ENCODE measurements at places on chromosomes 11 and 22.

DNA sequence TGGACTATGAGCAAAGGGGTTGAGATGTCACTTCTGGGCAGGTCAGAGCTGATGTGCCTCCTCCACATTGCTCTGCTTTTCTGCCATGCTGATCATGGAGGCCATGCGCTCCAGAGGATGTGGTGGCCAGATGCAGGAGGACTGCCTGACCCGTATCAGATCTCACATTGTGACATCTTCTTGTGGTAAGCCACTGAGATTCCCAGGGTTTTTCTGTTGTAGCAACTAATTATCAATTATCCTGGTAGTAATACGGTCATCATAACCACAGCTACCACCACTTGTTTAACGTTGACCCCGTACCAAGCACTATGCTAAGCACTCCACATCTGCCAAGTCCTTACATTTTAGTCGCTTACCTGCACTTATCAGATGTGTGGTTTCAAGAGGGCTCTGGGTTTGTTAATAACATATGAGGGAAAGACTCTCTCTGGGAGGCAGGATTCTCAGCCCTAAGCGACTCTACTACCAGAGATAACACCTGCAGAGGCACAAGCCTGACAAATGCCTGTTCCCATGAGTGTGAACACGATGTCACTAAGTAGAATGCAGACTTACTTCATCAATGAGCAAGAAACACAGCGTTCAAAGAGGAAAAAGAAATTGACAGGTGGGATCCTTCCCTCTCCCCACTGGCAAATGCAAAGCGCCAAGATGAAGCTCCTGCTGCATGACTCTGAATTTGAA lies 63.6 kb upstream of the TIMP3 start:
- DNase-seq, result no peak

DNA sequence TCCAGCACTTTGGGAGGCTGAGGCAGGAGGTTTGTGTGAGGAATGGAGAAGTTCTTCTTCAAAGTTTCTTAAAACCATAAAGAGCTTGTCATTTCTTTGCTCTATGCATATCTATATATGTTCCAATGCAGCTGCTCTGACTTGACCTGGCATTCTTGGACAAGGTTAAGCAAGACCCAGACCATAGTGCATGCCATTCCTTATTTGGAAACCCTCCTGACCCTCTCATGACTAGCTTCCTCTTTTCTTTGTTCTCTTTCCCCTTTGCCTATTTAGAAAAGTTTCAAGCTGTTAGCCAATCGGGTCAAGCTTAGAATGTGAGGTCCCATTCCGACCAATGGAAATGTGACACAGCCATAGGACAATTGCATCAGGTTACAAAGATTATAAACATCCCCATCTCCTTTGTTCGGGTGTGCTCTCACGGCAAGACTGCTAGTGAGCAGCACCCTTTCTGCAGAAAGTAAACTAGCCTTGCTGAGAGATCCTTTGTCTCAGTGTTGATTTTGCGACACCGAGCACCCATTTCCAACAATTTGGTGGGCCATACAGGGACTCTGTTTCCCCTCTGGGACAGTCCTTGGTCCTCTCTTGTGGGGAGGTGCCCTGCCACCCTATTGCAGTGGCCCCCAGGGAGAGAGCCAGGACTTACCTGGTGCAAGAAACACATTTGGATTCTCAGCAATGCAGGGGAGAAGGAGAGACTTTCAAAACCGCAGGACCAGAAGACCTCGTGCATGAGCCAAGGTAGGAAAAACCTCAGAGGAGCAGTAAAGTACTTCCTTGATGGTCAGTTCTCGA lies 39.9 kb upstream of the ANO1 start:
- DNase-seq, result no peak

DNA sequence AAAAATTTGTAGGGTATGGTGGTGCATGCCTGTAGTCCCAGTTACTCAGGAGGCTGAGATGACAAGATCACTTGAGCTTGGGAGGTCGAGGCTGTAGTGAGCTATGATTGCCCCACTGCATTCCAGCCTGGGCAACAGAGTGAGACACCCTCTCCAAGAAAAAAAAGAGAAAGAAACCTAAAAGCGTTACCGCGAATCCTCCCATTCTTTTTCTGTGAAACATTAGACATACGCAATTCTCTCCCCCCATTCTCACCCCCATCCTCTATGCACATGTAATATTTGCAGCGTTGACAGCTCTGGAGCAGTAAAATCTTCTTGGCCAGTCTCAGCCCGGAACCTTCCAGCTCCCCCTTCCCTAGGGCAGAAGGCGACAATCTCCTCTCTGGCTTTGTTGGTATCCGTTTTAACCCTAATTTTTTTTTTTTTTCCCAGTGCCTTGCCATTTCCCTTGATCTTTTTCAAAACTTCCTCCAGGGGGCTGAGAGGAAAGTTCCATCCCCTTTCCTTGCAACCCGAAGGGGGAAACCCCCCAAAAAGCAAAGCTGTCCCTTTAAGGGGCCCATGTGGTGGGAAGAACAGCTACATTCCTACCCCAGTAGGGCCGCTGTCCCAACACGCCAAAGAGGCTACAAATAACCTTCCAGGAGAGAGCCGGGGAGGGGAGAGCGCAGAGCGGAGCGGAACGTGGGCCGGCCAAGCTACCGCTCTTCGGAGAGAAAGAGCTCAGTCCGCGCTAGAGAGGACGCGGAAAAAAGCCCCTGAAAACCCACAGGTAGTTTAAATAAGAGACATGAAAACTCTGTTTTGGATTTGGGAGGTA lies 1.9 kb downstream of the LRP4 start:
- no peak for DNase-seq

DNA sequence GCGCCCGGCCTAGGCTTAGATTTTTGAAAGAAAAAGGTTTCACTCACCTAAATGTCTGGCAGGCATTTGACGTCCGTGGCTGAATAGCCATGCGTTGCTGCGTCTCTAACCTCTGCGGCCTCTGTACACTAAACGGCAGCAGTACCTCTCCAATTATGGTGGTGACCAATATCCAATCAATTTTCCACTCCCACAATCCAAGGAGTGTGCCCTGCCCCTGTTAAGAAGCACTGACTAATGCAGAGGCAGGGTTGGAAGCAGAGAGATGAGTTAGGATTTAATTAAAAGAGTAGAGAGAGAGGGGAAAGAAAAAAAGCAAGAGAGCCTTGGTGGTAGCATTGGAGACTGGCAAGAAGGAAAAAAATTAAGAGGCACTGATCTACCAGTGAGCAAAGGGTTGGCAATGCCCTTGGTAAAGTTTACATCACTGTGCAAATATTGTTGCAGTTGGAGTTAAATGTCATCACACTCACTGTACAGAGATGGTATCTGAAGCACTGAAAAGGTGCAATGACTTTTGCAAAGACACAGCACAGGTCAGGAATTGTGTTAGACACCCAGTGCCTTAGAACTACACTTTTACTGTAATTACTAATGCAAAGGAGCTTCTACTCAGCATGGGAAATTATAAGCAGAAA lies 526.7 kb downstream of the NTM start:
- DNase-seq, result no peak

GRCh38 chr11:57480409-57481137 lies 20.2 kb downstream of the RTN4RL2 start:
- DNase-seq, result no peak

DNA sequence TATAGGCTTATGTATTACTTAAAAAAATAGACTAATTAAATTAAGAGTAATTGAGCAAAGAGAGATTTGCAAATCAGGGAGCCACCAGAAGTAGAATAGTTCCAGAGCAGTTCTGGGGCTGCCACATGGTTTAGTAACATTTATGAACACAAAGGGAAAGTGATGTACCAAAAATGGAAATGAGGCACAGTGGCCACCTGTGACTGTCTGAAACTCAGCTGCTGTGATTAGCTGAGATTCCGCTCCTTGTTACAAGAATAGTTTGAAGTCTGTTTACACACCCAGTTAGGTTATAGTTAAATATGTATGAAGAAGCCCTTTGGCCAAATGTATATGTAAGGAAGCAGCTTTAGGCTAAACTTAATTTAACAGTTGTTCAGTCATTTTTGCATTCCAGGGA lies 901.5 kb upstream of the CHORDC1 start:
- DNase-seq, result no peak

DNA sequence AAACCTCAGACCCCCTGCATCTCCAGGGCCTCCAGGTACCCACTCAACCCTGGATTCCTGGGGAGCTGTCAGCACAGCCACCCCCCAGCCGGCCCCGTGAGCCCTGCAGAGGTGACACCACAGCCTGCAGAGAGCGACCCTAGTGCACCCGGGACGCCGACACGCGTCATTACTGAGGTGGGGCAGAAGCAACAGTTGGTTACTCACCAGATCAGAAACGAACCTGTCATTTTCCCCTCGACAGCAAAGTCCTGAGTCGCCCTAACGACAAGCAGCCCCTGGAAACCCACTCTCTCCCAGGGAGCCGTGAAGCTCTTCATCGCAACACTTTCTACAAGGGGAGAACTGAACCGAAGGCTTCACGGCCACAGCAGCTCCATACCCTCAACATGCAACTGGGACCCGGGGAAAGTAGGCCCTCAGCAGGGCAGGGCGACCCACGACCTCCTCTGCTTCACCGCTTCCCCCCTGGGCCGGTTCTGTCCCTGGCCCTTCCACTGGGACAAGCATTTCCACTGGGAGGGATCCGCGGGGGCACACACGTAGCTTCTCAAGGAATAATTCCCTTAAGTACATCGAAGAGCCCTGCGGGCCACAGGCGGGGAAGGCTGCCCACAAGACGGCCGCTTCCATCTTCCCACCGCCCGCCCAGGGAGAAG lies 1.6 kb downstream of the BRD1 start:
- DNase-seq, result no peak
